ENCODE measurements at places on chromosomes 7 and 10.

DNA sequence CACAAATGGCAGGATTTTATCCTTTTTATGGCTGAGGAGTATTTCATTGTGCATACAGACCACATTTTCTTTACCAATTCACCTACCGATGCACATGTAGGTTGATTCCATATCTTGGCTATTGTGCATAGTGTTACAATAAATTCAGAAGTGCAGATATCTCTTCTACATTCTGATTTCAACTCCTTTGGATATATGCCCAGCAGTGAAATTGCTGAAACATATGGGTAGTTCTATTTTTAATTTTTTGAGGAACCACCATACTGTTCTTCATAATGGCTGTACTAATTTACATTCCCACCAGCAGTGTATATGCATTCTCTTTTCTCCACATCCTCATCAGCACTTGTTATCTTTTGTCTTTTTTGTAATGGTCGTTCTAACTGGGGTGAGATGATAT lies 1290.3 kb downstream of the XPNPEP1 start:
- DNase-seq: no peak

GRCh38 chr10:128694851-128695725 lies 568.9 kb upstream of the MKI67 start:
- no peak for DNase-seq

- DNase-seq: no peak
Measured at GRCh38 chr10:123567984-123568739, 98.0 kb upstream of the GPR26 start.

DNA sequence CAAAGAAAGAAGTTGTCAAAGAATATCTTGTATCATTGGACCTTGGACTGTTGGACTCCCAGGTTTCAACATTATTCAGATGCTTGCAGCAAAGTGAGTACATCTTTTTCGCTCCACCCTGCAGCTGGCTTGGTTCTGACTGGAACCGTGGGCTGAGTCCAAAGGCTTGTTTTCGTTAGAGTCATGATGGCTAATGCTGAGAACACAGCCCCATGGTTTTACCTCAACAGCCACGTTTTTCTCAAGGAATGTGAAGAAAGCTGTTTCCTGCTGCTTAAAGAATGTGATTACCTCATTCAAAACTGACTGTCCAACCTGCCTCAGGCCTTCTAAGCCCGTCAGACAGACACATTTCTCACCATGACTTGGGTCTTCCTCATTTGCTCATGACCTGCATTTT lies 69.5 kb downstream of the STEAP1B start:
- DNase-seq: no peak

DNA sequence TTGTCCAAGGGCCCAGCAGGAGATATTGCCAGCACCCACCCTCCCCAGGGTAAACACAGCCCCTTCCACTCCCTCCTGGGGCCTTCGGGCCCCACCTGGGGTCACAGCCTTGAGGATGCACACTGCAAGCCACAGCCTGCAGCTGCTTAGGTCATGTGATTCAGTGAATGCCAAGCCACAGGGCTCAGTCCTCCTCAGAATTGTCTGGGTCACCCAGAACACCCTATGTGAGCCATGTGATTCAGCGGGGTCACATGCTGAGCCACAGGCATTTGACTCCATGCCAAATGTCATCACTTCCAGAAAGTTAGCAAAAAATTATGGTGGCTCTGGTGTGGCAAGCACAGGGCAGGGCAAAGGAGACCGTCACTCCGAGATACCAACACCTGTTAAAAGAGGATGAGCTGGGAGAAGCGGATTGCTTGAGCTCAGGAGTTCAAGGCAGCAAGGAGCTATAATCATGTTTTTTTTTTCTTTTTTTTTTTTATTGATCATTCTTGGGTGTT lies 17.2 kb upstream of the PSAP start:
- no peak for DNase-seq

DNA sequence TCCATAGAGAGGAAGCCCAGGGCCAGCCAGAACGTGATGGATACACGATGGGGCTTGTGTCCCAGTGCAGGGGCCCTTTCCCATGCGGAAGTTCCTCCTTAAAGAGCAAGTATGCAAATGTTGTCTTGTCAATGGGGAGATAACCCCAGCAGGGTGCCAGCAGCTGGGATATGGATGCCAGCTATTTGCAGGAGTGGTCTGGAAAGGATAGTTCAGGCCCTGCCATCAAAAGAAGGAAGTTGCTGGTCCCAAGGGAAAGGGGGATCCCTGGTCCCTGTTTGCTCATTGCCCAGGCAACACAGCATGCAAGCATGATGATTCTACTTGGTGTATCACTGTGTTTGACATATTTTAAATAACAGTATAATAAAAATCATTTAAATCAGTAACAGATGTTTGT lies 73.1 kb upstream of the HECW1 start:
- no peak for DNase-seq

- DNase-seq: no peak
Measured at GRCh38 chr10:126481181-126481580, 92.9 kb upstream of the ADAM12 start.

DNA sequence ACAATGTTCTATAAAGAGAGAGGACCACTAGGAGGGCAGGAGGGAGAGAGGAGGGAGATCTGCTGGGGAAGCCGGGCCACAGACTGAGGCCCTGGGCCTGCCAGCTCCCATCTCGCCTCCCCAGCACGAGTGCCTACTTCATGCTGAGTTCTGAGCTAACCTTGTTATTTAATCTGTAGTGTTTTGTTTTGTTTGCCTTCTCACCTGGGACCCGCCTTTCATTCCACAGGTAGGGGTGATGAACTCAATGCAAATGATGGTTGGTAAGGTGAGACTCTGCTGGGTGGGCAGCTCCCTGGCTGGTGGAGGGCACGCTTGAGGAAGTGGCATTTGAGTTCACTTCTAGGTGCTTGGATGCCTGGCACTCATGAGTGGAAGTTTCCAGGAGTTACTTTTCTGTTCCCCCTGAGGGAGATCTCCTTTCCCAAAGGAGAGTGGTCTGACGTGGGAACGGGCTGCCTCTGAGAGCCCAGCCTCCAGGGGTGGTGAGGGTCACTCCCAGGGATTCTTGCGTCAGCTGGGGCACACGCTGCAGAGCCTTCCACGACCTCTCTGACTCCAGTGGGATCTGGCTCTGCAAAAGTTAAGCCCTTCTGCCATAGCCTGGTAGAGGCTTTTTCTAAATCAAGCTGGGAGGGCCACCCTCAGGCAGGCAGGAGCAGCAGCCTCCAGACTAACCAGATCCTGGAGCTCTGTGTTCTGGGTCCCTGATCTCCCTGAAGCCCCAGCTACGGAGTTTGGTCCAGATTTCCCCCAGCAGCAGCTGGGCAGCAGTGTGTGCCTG lies 22.4 kb downstream of the UBTD1 start:
- no peak for DNase-seq

GRCh38 chr7:69687739-69688433 lies 89.6 kb downstream of the AUTS2 start:
- DNase-seq: no peak

GRCh38 chr7:44547536-44548231 lies 6.6 kb upstream of the NPC1L1 start:
- no peak for DNase-seq

GRCh38 chr7:32515890-32516550 lies 20.7 kb downstream of the AVL9 start:
- no peak for DNase-seq

DNA sequence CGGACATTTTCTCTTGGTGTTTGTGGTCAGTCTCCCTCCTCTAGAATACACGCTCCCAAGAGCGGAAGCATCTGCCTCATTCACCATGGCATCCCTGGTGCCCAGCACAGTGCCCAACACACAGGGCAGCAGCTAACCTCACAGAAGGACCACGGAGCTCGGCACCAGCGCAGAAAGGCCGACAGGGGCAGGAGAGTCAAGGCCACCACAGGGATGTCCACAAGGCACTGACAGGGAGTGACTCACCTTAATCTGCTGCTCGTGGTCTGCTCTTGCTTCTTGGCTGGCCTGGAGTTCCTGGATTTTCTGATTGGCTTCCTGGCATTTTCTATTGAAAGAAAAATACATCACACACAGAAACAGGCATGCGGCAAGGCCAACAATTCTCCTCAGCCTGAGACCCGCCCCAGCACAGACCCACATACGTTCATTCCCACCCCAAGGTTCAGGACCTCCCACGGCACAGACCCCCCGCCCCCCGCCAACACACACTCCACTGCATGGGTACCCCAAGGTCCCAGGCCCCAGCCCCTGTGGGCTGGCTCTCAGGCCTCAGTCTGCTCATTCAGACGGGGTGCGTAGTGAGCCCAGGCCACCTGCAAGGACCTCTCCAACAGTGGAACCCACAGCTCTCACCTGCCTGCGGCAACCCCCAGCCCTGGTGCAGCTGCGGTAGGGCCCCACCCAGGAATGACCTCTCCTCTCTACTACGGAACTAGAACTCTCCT lies 14.9 kb downstream of the MAD1L1 start:
- no peak for DNase-seq

- DNase-seq: no peak
Measured at GRCh38 chr10:2225609-2226008, 488.3 kb upstream of the ADARB2 start.

DNA sequence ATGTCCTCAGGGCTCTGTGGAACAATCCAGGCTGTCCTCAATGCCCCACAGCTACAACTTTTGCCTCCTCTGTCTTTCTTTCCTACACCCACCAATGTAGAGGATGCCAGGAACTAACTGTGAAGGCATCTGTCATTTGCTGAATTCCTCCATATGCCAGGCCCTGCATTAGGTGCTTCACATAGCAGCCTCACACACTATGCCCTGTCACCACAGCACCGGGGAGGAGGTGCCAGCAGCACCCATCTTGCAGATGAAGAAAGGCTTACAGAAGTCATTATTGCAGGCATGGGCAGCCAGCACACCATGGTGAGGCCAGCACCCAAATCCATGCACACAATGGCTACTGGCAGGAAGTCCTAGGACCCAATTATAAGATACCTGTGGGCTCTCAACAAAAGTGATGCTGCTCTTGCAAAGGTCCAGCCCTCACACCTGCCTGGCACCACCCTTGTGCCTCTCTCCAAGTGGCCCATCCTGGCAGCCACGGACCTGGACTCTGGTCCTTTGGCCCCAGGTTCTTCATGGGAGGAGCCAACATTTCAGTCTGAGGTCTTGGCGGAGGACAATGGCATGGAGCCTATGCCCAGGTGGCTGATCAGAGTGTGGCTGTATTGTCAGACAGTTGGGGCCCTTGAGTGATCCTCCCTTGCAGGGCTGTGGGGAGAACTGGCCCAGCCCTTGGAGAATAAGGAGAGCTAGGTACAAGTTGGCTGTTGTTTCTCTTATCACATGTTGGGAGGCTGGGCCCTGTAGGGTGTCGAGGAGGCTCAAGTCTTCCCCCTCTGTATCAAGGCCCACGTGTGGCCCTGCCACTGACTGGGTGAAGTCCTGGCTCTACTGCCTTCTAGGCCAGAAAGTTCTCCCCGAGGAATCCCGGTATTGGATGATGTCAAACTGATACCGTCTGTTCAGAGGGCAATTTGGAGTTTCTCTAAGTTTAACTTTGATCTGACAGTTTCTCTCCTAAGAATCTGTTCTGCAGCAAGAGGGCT lies 14.4 kb upstream of the MYL7 start:
- DNase-seq: no peak
